Kidney glomerular epithelial cell (primary cell): ENCODE measurements at places on chromosomes 5 and 9.

- DNase-seq: no peak
Observed at GRCh38 chr5:102561894-102562760, 63.3 kb upstream of the SLCO6A1 start.

DNA sequence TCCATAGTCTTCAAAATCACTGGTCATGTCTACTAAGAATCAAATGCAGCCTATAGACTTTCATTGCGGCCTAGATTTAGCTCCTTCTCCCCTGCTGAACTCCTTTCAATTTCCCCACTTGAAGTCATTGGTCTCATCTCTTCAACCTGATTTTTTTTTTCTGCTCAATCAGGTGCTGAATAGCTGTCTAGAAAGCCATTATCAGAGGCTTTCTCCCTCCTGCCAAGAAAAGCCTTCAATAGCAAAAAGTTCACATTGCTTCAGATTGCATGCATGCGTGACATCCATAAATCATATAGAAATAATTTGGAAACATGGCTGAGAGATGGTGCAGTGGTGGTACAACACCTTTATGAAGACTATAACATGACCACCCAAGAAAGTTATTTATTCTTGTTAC, 316.2 kb downstream of the PLK2 start:
- no peak for DNase-seq

DNA sequence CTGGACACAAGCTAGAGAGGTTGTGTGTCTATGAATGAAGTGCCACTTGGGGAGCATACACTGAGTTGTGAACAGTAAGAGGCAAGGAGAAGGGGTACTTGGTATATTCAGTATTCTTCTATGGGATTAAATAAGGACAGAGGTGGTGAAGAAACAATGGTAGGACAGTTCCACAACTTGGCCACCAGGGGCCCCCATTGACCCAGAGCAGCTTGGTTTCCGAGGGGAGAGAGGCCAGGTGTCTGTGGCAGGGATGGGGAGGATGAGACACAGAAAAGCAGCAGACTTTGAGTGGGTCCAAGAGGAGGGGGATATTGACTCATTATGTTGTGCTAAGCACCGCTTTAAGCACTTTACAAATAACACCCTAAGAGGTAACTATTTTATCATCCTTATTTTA, 220.6 kb downstream of the MELK start:
- no peak for DNase-seq

DNA sequence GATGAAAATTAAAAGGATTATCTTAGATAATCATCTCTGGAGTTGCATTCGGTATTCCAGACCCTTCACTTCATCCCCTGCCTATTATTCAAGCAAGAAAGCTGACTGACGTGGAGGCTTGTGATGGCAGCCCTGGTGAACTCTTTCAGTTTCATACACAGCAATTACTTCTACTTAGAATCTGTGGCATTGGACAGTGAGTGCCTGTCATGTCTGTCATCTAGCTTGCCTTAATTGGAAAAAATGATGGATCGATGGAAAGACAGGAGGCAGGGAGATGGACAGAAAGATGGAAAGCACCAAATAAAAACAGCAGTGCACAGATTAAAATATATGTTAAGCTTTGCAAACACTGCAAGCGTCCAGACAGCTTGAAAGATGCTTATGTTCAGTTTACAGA, 1371.0 kb upstream of the CDH6 start:
- no peak for DNase-seq

- peak; percentile 49 for DNase-seq
Observed at GRCh38 chr5:61313960-61314681, 17.9 kb upstream of the ZSWIM6 start.
